GM06990 (cell line): ENCODE measurements at places on chromosomes 5 and 9.
A peak's percentile ranks its signal among the peaks of the same experiment; 100 is the strongest.

DNA sequence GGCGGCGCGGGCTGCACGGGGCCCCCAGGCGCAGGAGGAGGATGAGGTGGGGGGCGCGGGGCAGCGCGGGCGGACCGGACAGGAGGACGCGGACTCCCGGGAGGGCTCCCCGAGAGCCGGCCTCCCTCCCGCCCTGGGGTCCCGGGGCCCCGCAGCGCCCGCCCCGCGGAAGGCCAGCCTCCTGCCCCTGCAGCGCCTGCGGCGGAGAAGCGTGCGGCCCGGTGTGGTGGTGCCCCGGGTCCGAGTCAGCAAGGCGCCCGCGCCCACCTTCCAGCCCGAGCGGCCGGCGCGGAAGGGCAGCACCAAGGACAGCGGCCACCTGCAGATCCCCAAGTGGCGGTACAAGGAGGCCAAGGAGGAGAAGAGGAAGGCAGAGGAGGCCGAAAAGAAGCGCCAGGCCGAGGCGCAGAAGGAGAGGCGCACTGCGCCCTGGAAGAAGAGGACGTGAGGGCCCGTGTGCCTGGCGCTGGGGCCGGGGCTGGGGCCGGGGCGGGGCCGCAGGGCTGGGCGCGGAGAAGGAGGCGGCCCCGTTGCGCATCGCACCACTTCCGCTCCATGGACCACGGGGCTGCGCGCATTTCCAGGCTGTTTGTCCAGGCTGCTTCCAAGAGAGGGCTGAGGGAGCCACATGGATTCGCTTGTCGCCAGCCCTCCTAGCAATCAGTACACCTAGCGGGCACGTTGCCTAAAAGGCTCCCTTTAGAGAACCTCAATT lies 86.0 kb downstream of the ANKRD33B start:
- no peak for DNase-seq

DNA sequence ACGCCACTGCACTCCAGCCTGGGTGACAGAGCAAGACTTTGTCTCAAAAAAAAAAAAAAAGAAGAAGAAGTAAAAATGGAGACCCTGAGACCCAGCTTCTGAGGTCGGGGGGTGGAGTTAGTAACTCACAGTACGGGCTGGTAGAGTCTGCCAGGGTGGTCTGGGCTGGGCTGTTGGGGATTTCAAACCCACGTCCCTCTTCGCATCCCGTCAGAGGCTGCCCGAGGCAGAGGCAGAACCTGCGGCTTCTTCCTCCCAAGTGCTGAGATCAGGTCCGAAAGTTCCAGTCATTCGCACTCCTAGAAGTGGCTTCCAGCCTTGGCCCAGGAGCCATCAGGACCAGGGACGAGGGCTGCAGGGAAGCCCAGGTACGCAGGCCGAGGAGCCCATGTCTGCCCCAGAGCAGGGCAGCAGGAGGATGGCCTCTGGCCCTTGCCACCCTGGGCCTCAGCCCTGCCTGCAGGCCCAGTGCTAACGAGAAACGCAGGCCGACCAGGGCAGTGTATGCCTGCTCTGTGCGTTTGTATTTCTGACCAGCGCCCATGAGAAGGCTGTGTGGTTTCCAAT lies 9.9 kb upstream of the SLC2A6 start:
- no peak for DNase-seq

- no peak for DNase-seq
These were observed 14.4 kb downstream of the ERGIC1 start for GRCh38 chr5:172848419-172848818.

- no peak for DNase-seq
These were observed 60.6 kb upstream of the ADRA1B start for GRCh38 chr5:159855476-159856191.

DNA sequence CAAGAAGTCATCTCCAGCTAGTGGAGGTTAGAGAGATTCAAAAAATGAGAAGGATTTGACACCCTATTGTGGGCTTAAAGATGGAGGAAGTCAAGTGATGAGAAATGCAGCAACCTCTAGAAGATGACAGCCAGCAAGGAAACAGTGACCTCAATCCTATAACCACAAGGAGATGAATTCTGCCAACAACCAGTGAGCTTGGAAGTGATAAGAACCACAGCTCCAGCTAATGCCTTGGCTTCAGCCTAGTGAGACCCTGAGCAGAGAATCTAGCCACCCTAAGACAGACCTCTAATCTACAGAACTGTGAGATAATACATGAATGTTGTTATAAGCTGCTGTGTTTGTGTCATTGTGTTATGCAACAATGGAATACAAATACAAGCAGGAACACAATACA lies 262.4 kb downstream of the GRIA1 start:
- DNase-seq = no peak

DNA sequence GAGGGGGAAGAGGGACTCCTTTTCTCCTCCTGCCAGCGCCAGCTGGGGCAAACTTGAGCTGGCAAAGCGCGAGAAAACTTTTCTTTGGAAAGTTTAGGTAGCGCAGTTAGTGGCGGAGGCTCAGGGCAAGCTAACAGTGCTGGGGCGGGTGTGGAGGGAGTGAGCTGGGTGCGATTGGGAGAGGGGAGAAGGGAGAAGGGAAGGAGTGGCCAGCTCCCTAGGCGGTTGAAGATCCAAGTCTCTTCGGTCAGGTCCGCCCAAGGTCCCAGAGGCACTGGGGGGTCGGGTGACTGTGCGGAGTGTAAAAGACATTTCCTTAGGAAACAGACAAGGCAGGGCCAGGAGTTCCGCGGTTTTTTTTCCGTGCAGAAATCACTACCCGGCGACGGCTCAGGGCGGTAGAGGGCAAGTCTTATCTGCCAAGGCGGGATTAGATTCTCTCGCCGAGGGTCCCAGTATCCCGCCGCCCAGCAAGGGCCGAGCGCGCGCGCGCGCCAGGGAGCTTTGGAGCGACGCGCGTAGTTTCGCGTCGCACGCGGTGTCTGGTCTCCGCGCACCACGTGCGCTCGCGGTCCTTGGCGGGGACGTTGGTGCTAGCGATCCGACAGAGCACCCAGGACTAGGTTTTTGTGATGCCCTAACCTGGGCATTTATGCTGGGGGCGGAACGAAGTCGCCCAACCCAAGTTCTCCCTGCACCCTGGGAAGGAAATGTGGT lies 33.6 kb upstream of the NFIB start:
- no peak for DNase-seq

- DNase-seq = no peak
These were observed 7.7 kb upstream of the SRFBP1 start for GRCh38 chr5:121954086-121954485.

GRCh38 chr5:83927140-83927733 lies 206.6 kb upstream of the HAPLN1 start:
- peak; percentile 3 for DNase-seq

DNA sequence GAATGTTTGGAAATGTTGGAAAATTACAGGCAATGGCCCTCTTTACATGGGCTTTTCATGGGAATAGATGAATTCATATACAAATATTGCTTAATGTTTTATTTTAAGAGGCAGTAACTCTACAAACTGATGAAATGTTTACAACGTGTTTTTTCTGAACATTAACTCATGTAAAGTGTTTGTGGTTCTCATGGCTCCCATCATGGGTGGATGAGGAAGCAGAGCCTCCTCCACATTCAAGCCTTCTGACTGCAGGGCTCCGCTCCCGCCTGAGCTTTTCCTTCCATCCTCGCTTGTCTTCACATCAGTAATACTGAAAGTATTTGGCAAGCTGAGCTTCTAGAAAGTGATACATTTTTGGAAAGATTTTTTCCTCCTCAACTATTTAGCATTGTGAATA lies 204.2 kb downstream of the ARHGAP26 start:
- DNase-seq = no peak

DNA sequence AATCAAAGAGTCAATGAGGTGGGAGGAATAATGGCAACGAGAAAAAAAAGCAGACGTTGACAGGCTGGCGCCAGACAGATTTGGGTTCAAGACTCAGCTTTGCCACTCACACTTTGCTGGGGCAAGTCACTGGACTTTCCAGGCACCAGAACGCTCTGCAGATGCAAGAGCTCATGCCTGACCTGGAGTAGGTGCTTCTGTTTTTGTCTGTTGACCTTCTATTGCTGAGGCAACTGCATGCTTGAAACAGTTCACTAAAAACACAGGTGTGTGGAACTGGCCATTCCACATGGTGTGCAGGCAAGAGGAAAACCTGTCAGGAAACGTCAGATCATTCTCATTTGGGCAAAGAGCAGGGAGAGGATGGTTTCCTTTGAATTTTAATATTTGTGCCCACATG lies 161.2 kb upstream of the SMIM23 start:
- no peak for DNase-seq

DNA sequence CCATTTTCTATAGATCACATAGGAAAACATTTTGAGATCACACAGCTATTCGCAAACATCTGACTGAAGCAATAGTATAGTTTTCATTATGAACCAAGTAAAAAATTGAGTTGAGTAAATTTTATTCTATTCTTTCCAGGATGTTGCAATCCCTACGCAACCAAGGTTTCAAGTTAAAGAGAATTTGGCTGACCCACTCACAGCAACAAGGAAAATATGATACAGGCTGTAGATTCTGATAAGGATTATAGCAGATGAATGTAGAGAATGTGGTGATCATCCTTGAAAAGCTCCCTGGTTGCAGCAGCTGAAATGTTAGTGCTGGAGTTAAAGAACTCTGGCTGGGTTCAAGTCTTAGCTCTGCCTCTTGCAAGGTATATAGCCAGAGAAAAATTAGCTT lies 4.7 kb downstream of the ABCA1 start:
- DNase-seq = no peak

- no peak for DNase-seq
These were observed 131.4 kb upstream of the SHB start for GRCh38 chr9:38200431-38200830.

GRCh38 chr9:93686880-93687236 lies 110.5 kb downstream of the PHF2 start:
- no peak for DNase-seq

DNA sequence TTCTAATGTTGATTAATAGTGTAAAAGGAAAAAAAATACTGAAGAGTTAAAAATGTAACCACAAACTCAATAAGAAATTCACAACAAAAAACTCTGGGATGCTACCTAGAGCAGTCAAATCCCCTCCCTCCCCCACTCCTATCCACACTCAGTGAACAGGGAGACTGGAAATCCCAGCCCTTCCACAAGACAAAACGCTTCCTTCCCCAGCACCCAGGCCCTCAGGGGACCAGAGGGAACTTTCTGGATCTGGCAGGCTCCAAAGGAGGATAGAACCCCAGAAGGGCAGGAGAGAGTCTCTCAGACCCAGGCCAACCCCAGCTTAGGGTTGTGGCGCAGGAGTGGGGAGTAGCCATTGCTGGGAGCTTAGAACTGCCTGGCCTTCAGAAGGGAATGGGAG lies 55.0 kb downstream of the DCP2 start:
- no peak for DNase-seq

- DNase-seq = peak; percentile 67
These were observed 65.8 kb downstream of the DOCK2 start for GRCh38 chr5:169702693-169703481.

DNA sequence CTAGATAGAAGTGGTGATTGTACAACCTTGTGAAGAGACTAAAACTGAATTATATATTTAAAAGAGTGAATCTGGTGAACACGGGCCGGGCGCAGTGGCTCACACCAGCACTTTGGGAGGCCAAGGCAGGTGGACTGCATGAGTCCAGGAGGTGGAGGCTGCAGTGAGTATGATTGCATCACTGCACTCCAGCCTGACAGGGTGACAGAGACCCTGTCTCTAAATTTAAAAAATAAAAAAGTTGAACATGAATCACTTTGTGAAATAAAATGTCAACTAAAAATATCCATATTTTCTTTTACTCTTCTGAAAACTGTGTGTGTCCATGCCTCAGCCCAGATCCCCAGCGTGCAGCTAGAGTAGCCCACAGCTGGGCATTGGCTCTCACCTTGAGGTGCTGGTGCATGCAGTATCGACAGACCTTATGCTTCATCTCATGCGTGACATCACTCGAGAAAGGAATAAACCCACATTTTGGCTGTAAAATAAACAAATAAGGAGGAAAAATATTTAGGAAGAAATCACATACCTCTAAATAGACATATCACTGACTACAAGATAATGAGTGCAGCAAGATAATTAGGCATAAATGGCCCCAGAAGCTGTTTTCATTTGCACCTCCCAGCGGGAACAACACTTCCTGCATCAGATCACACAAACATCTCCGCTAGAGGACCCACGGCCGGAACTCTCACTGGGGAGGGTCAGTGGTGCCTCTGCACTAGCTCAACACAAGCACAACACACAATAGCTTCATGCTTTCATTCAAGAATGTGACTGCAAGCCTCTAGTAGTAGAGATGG lies 22.1 kb downstream of the IPPK start:
- DNase-seq = no peak

GRCh38 chr5:40041452-40041851 lies 616.7 kb upstream of the DAB2 start:
- DNase-seq = no peak

DNA sequence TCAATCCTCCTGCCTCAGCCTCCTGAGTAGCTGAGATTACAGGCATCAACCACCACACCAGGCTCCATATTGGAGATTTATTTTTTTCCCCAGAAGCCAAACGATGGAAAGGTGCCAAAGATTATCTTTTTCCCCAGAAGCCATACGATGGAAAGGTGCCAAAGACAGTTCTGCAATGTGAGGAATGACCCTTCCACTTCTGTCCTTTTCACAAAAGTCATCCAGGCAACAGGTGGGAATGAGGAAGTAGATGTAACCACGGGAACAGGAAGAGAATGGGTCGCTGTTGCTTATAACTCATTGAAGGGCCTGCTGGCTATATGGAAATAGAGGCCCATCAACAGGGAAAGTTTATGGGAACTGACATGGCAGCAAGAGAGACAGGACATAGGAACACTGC lies 233.7 kb upstream of the MSX2 start:
- DNase-seq = no peak

- DNase-seq = no peak
These were observed 77.7 kb downstream of the EFNA5 start for GRCh38 chr5:107593009-107593408.

GRCh38 chr9:127005770-127006314 lies 91.3 kb downstream of the RALGPS1 start:
- no peak for DNase-seq

DNA sequence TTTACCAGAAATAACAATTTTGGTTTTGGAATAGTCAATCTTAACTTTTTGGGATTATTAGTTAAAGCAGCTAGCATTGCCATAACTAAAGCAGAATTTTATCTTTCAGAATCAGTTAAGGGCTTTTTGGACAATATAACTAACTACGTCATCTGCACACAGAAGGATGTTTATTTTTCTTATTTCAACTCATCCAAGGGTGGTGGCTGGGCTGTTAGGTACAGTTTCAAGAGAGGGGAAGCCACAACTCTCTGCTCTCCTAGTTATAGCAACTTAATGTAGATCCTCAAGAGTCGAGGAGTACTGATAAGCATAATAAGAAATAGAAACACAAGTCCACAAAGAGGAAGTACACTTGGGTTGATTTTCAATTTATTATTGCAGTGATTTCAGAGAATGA lies 65.6 kb downstream of the ANKRD55 start:
- no peak for DNase-seq

DNA sequence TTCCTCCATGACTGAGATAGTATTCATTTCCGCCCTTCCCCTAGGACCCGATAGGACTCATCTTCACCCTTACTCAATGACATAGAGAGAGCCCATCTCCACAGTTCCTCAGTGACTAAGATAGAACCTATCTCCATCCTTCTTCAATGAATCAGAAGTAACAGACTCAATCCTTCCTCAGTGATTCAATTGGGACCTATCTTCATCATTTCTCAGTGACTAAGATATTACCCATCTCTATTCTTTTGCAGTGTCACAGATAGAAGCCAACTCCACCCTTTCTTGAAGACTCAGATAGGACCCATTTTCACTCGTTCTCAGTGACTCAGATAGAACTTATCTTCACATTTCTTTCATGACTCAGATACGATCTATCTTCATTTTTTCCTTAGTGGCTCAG lies 164.6 kb downstream of the FBXO4 start:
- no peak for DNase-seq
